ENCODE measurements at places on chromosomes 5 and 9.

GRCh38 chr5:143350751-143351602 is 52.5 kb downstream of the NR3C1 start:
- peak; percentile 77 for DNase-seq

- peak; percentile 68 for DNase-seq
These were observed 92.6 kb upstream of the TRIM32 start for GRCh38 chr9:116594547-116594946.

- DNase-seq, result no peak
These were observed 85.5 kb upstream of the PITX1 start for GRCh38 chr5:135119481-135119880.

GRCh38 chr5:33810491-33811120 is 81.2 kb downstream of the ADAMTS12 start:
- no peak for DNase-seq

DNA sequence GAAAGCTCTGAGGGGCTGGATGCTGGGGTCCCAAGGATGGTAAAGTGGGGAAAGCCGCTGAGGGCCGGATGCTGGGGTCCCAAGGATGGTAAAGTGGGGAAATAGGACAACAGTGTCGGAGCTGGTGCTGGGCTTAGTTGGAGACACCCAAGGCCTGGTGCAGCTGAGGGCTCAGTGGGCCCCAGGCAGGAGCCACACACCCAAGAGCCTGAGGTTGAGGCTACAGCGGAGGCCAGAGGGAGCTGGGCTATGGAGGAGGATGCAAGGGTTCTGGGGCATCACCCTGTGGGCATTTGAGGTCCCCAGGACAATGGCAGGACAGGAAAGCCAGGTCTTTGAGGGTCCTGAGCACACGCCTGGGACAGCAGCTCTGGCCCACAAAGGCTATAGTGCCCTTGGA is 19.1 kb upstream of the SLC9A3 start:
- DNase-seq, result no peak

- no peak for DNase-seq
These were observed 149.5 kb downstream of the BAAT start for GRCh38 chr9:101235105-101235866.

DNA sequence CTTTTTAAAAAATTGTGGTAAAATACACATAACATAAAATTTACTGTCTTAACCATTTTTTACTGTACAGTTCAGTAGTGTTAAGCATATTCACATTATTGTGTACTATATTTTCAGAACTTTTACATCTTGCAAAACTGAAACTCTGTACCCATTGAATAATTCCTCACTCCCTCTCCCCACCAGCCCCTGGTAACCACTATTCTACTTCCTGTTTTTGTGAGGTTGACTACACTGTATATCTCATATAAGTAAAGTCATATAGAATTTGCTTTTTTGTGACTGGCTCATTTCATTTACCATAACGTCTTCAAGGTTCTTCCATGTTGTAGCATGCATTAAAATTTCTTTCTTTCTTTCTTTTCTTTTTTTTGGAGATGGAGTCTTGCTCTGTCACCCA is 87.0 kb downstream of the LNPEP start:
- no peak for DNase-seq
